ENCODE measurements at places on chromosomes 16 and 17.

- peak; percentile 25 for DNase-seq
These were observed 830 bp downstream of the SPHK1 start for GRCh38 chr17:76384987-76385891.

GRCh38 chr16:87835882-87836331 lies 33.4 kb downstream of the SLC7A5 start:
- DNase-seq: no peak

- DNase-seq: no peak
These were observed 31.9 kb downstream of the RNF213 start for GRCh38 chr17:80292521-80292971.

DNA sequence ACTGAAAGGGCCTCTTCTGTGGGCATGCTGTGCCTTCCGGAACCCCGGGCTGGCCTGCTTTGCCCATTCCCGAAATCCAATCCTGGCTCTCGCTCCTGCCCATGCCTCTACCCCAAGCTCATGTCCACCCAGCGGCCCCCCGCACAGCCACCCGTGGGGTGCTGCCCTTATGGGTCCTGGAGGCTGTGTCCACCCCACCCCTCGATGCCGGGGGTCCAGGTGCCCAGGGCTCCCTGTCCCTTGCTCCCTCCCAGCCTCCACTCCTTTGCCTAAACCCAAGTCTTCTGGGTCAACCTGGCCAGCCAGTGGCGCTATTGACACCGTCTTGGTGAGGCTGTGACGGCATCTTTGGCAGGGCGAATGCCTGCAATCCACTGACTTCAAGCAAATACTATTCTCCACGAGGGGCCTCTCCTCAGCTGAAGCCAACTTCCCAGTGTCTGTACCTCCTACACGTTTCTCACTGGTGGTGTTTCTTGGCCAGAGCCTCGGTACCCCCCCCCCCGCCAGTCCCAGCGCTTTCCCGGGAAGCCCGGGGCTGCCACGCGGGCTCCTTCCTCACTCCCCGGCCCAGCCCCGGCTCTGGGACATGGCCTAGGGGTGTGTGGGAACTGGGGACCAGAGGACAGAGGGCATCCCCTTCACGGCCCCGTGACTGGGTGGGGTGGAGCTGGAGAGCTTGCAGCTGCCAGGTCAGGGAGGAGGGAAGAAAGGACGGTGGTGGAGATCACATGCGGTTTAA lies 12.2 kb upstream of the DUS1L start:
- no peak for DNase-seq

- DNase-seq: no peak
These were observed 13.8 kb upstream of the BCAR1 start for GRCh38 chr16:75264999-75265910.

DNA sequence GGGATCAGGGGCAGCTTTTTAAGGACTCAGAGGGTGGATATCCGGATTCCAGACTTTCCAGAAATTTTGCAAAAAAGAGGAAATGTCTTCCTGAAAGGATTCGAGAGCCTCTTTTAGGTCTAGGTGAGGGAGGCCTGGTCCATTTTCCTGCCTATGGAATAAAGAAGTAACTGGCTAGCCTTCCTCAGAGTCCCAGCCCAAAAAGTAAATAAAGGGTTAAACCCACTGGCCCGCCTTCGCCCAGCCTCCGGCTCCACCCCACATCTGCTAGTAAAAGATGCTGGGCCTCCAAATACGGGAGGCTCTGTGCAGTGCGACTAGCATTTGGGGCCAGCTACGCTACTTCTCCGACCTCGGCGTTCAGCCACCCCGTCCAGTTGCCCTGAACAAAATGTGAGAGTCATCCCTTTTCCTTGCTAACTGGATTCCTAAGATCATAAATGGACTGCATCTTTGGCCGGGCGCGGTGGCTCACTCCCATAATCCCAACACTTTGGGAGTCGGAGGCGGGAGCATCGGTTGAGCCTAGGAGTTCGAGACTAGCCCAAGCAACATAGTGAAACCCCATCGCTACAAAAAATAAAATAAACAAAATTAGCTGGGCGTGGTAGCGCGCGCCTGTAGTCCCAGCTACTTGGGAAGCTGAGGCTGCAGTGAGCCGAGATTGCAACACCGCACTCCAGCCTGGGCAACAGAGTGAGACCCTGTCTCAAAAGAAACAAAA lies 824 bp upstream of the MPP2 start:
- DNase-seq: peak; percentile 10

GRCh38 chr17:75270966-75271232 lies at the start of gene MIF4GD:
Gene MIF4GD, minus strand, starts transcription at chr17:75271231. Its CDS starts 1,036 bp downstream, at chr17:75270195.
- DNase-seq: no peak

- DNase-seq: no peak
These were observed 306 bp upstream of the SPATA20 start for GRCh38 chr17:50546701-50547034.

GRCh38 chr17:69567130-69567529 lies 152.6 kb downstream of the MAP2K6 start:
- DNase-seq: no peak

GRCh38 chr16:14302399-14303181 lies 231.5 kb downstream of the MRTFB start:
- DNase-seq: no peak

DNA sequence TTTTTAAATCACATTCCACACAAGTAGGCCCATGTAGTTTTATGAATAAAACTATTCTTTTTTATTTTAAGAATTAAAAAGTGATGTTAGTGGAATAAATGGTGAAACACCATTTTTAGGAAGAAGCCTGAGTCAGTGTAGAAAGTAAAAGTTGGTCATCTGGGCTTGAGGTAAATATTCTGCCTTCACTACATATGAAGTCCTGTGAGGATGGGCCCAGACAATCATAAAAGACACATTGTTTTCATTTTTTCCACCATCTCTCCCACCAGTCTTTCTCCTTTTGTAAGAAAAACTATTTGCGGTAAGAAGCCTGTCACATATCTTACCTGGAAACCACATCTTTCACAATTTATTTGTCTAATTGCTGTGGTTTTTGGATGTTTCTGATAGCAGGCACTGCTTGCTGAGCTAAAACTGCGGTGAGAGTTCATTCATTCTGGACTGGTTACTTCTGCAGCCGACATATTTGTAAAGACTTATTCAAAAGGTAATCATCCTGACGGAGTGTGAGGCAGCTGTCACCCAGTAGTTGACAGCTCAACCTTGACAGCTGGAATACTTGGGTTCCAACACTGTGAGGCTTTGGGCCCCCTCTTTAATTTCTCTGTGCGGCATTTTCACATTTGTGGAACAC lies 10.6 kb upstream of the RFFL start:
- no peak for DNase-seq

DNA sequence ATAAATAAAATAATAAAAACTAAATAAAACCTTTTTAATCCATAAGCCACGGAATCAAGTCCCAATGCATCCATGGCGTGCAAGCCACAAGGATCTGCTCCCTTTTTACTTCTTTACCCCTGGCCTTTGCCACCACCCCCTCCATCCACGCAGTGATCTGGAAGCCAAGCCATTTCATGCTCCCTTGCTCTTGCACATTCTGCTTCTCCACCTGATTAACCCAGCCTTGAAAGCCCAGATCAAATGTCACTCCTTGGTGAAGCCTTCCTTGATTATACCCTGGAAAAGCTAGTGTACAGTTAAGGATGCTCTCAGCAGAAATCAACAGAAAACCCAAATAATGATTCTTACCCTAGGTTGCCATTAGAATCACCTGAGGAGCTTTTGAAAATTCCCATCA lies 9.9 kb downstream of the LRRC3C start:
- no peak for DNase-seq

DNA sequence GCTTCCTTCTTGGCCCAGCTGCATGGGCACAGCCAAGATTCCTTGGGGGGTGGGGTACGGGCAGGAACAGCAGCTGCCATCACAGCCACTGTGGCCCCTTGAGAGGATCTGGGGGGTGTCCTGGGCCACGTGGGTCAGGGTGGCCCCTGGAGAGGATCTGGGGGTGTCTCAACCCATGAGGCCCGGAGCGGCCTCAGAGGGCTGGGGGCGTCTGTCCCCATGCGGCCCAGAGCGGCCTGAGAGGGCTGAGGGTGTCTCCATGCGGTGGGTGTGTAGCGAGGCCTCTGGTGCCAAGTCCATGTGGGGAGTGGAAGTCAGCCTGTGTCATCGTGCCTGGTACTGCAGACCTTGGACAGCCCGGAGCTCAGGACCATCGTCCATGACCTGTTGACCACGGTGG lies 13.7 kb downstream of the TSC2 start:
- DNase-seq: no peak

DNA sequence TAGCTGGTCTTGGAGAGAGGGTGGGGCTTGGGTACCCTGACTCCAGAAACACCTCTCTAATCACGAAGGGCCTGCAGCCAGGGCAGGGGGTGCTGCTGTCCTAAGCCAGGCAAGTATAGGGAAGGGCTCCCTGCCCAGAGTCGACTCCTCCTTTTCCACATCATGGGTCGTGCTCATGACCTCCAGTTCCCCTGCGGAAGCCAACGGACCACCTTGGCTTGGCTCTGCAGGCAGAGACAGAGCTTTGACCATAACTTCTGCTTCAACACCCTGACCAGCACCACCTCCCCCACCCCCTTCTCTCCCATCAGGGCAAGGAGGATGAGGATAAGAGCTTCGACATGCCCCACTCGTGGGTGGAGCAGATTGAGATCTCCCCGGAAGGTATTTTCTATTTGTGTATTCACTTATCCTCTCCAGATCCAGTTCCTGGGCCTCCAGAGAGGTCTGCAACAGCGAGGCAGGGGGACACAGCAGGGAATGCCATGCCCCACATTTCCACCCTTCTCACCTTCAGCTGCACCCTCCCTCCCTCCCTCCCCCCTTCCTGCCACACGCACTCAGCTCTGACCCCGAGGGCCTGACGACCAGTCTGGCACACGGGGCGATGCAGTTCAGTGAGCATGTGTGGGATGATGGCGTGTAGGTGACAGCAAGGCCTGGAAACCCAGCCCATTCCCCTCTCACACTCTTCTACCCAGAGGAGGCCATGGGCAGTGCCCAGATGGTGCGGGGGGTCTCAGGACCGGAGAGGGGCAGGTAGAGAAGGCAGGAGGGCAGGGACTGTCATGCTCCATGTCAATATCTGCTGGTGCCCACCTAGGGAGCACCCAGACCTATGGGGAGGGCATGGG lies 14.0 kb upstream of the KATNB1 start:
- DNase-seq: no peak

GRCh38 chr17:7557147-7557764 lies 1.3 kb upstream of the TNFSF13 start:
- no peak for DNase-seq

- no peak for DNase-seq
These were observed 211.6 kb upstream of the FOXF1 start for GRCh38 chr16:86298758-86299134.

DNA sequence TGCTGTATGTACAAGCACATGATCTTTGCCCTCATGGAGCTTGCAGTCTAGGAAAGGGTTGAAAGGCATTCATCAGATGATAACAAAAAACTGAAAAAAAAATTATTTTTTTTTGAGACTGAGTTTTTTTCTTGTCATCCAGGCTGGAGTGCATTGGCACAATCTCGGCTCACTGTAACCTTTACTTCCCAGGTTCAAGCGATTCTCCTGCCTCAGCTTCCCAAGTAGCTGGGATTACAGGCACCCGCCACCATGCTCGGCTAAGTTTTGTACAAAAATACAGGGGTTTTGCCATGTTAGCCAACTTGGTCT lies 38.7 kb upstream of the BCAS3 start:
- DNase-seq: no peak

GRCh38 chr16:78396046-78396445 lies 296.6 kb downstream of the WWOX start:
- DNase-seq: no peak

DNA sequence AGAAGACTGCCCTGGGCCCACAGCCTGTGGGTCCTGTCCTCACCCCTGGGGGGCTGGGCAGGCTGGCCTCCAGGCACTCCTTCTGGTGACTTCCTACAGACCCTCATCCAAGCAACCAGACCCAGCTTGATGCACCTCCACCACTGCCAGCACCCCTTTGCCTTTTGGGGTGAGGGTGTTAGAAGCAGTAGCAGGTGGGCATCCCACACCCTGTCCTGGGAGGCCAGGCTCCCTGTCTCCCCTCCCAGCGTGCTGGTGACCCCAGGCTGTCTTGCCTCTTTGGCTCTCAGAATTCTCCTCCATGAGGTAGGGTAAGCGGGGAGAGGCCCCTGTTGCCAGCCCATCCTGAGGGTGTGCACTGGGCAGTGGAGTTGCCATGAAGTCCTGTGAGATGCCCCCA lies 33.4 kb downstream of the B9D1 start:
- no peak for DNase-seq

- DNase-seq: no peak
These were observed 922 bp downstream of the FBXL19 start for GRCh38 chr16:30924076-30924912.

Data from amniotic stem cell (primary cell).